AML-193 (cell line): ENCODE measurements at places on chromosomes 12 and 14.

DNA sequence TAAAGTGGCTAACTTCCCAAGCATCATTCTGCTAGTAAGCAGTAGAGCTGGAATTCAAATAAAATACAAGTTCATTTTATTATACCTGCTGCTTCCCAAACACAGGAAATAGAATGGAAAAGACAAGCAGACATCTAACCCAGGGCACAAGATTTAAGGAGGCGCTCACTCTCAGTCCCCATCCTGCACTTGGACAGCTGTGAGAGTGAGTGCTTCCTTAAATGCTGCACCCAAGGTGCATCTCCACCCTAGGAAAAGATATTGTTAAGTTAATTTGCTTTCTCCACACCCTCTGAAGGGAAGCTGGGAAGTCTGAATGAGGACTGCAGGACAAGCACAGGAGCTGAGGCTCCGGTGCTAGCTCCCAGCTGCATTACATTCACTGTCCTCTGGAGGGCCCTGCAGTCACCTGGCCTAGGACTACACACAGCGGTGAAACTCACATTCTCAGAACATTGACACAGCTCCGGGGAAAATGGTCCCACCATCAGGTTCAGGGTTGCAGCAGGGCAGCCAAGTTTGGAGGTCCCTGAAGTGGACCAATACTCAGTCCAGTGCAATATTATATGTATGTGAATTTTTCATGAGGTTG is 14.2 kb downstream of the HEBP1 start:
- peak; percentile 53 for DNase-seq

GRCh38 chr14:54450535-54450934 is 9.4 kb upstream of the CNIH1 start:
- peak; percentile 46 for DNase-seq

DNA sequence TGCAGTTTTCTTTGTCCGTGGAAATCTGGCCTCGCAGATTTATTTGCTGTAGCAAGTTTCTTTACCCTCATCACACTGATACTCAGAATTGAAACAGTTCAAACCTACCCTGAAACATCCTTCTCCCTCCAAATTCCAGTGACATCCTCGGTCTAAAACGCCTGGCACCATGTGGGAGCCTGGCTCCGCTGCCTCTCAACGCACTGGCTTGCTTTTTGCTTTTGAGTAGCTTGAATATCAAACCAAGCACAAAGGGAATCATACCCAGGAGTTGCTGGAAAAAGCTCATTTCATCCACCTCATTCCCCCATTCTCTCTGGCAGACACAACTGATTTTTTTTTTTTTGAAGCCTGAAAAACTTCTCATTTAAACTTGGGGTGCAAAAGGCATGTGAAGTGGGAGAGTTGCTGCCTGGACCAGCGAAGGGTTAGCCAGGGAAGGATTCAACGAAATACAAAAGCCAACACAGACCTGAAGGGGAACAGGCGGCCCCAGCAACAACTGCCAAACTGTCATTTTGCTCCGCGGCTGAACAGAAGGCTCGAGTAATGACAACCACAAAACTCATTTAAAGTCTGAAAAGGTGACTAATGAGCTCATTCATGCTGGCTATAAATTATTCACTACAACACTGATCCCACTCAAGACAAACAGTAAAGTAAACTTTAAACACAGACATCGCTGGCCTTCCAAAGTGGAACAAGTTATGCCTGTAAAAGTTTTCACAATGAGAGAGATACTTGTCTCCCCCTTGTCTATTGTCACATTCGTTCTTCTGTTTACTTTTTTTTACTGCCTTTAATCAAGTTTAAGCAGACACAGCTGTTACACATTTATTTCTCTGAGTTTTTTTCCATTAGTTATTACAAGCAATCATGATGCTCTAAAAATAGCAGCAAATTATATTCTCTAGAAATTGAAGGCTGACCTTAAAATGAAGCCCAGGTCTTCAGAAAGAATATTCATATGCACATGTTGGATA is 12.5 kb upstream of the FOXN3 start:
- DNase-seq = peak; percentile 39

- DNase-seq = peak; percentile 49
Measured at GRCh38 chr14:63383776-63384367, 65.1 kb upstream of the GPHB5 start.

GRCh38 chr12:59937148-59937547 is 341.3 kb downstream of the SLC16A7 start:
- no peak for DNase-seq

- DNase-seq = no peak
Measured at GRCh38 chr14:51337520-51337919, 97.5 kb downstream of the TMX1 start.

DNA sequence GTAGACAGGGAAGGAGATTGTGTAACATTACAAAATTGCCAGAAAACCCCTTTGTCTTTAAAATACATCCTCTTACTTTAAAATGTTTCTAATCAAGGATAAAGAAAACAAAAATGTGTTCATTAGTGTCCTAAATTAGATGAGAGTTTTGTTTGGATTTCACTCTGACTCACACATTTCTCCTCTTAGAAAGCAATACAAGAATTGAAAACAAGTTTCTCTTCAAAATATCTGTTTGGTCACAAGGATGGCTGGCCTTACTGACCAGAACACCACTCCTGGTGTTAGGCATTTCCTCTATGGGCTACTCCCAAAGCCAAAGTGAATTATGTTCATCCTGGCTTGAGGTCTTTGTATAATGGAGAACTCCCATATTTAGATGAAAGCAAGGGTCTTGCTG is 6.4 kb downstream of the GUCY2C start:
- DNase-seq = no peak

DNA sequence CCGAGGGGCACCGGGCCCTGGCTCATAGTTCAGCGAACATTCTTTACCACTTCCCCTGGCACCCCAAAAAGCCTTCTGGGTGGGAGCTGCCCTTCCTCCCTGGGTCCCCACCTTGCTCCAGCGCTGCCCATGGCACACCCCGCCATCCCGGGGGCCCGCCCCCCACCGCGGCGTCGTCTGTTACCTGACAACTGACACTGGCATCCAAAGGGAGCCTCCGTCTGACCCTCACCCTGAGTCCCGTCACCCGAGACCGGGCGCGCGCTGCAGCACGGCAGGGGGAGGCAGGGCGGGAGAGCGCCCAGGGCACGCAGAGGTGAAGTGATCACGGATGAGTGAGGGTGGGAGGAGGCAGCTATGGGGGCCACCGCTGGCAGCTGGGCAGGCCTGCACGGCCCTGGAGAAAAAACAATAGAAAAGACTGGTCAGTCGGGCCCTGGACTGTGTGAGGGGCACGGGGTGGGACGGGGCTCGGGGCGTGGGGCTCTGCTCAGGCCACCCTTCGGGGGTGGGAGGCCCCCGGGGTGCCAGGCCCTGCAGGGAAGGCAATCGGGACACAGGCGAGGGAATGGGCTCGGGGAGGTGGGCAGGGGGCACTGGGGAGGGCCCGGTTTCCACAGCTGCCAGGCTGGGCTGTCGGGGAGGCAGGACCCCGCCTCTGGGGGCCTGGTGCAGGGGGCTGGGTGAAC is 40.7 kb downstream of the BCL11B start:
- no peak for DNase-seq

- no peak for DNase-seq
Measured at GRCh38 chr12:108806346-108806745, 51.0 kb downstream of the SSH1 start.

DNA sequence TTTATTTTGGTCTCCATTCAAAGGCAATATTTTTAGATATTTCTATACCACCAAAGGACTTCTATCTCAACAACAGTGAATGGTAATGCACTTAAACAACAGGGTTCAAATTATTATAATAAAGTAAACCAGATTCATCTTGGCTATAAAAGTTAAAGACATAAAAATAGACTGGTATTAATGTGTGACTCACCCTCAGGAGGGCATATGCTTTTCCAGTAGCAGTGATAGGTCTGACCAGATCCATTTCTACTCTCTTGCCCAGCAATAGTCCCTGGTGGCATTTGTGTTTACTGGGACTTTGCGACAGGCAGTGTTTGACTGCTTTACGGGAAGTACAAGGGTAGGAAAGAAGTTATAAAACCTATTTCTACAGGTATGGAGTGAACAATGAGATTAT is 353.2 kb upstream of the ATP2B1 start:
- DNase-seq = no peak

DNA sequence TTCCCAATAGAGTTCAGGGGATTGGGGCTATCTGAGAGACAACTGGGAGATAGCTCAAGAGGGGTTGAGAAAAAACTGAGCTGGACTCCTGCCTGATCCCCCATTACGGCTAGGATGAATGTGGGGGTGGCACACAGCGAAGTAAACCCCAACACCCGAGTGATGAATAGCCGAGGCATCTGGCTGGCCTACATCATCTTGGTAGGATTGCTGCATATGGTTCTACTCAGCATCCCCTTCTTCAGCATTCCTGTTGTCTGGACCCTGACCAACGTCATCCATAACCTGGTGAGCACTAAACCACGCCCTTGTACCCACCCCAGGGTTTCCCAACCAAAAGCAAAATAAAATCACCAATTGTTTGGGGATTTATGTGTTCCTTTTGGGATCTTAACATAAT is 1.0 kb downstream of the ORMDL2 start:
- DNase-seq = no peak
